ENCODE measurements at places on chromosomes 2 and 18.

- ATAC-seq: no peak
Measured at GRCh38 chr18:37499044-37499443, 66.6 kb downstream of the CELF4 start.

DNA sequence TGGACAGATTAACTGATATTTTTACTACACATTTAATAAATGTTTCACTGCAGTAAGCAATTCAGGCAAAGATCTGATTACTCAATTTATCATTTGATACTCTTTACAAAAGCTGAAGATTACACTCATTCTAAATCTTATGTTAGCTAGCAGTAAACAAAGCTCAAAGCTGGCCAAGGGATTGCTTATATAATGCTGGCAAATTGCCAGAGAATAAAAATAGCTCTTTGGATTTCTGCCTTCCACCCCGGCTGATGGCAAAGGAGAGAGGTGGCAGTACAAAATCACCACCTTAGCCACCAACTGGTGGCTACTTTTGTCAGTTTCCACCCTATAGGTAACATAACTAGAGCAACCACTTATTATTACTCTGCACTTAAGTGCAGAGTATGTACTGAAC lies 320.5 kb downstream of the FSIP2 start:
- no peak for ATAC-seq

GRCh38 chr2:9740382-9741073 lies 102.7 kb upstream of the TAF1B start:
- ATAC-seq: no peak

- no peak for ATAC-seq
Measured at GRCh38 chr2:218089259-218089658, 20.2 kb downstream of the RUFY4 start.

DNA sequence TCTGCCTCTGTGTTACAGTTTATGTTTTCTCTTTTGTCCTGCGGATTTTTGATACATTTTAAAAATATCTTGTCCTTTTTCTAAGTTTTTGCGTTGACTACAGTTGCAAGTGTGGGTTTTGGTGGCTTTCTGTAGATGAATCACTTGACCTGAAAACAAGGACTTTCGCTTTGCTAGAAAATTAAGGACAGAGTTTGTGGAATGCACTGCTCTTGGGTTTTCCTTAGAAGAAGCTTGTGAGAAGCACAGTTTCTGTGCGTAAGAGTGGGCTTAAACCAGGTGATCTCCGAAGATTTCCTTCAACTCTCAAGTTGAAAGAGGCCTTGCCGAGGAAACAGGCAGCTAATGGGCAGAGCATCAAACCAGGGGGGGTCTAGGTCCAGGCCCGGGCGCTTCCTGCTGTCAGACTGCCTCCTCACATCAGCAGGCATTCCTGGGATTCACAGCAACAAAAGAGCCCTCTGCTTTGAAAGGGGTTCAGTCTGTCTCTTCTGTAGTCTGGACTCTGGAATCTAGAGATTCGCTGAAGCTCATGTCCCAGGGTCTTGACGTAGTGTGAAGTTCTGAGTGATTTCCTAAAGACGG lies 17.3 kb downstream of the NCK2 start:
- no peak for ATAC-seq

DNA sequence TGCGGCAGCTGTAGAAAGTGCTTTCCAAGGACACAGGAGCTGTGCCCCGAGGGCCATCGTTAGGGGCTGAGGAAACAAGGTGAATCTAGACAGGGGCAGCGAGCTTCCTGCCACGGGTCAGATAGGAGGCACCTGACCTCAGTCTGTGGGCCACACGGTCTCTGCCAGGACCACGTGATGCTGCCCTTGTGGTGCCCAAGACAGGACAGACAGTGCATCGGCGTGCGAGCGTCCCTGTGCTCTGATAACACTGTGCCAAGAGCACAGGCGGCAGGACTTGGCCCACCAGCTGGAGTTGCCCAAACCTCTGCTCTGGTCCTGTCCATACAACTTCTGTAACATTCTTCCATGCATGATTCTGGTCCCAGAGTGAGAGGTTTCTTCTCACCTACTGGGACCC lies 225.4 kb downstream of the TWIST2 start:
- ATAC-seq: no peak

DNA sequence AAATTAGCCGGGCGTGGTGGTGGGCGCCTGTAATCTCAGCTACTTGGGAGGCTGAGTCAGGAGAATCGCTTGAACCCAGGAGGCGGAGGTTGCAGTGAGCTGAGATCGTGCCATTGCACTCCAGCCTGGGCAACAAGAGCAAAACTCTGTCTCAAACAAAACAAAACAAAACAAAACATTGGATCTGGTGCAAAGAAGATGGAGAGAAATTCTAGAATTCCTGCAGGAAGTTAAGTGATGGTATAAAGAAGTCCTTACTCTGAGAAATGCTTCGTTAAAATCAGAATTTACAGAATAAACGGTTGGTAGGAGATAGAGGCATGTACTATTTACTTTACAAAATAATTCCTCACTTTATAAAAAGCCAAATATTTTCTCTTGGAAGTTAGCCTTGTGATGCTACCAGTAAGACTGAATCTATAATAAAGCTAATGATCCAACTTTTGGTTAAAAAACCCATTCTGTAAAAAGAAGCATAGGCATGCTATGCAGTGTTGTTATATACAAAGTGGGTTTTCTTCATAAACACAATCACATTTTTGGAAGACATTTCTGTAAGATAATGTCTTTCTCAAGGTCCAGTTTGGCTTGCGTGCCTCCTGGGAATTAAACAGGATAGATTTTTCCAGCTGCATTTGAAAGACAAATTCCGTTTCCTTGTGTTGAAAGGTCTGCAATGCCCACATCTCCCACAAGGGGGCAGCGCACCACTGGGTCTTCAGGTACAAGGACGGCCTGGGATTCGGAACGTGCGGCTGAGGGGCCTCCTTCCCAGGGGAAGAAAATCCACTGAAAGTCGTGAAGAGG lies 35.6 kb upstream of the PNO1 start:
- ATAC-seq: peak; percentile 57

DNA sequence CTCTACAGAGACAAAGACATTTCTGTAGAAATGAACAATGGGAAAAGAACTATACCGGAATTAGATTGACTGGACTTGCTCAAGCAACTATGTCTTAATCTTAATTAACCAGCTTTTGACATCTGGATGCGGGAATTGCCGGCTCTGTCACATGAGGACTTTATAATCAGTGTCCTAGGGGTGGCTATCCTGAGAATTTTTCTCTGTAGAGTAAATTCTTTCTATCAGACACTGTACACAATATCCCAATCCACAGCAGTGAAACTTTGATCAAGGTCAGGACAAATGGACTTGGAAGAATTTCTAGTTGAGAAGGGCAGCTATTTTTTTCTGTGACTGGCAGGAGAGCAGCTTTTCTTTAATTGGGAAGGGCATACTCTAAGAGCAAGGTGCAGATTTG lies 322.1 kb downstream of the HRH4 start:
- no peak for ATAC-seq

- no peak for ATAC-seq
Measured at GRCh38 chr2:160907738-160908137, 252.5 kb upstream of the TANK start.

DNA sequence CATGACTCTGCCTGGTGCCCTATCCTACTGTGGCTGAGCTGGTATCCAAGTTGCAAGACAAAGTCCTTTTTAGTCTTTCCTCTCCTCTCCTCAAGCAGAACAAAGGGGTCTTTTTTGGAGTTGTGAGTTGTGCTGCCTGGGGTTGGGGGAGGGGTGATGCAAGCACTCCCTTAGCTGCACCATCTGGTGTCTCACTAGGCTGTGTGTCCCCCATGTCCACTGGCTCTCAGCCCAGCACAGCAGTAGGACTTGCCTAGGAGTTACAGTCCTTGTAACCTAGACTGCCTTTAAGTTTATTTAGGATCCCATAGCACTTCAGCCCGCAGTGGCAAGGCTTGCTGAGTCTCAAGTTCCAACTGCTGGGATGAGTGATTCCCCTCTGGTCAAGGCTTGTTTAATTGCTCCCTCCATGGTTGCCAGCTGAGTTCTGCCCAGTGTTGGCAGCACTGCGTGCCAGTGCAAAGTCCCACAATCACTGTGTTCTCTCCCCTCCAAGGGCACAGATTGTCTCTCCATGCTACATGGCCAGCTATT lies 13.2 kb upstream of the ILKAP start:
- ATAC-seq: no peak

DNA sequence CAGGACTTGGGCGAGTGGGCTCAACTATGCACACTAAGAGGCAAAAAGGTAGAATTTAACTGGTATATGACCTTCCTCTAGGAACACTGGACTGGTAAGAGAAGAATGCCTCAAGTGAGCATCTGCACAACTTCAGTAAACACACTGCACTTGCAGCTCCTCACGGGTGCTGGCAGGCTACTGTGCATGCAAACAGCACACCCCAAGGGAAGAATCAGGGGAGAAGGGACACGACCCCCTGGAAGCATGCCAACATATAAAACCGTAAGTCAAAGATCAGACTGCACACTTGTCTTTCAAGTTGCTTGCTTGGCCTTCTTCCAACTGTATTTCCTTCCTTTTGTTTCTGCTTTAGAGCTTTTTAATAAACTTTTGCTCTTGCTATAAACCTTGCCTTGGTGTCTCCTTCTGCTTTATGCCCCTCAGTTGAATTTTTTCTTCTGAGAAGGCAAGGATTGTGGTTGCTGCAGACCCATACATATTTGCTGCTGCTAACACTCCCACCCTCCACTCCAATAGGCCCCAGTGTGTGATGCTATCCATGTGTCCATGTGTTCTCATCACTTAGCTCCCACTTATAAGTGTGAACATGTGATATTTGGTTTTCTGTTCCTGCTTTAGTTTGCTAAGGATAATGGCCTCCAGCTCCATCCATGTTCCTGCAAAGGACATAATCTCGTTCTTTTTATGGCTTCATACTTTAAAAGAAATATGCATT lies 263.7 kb upstream of the SPOPL start:
- ATAC-seq: no peak

DNA sequence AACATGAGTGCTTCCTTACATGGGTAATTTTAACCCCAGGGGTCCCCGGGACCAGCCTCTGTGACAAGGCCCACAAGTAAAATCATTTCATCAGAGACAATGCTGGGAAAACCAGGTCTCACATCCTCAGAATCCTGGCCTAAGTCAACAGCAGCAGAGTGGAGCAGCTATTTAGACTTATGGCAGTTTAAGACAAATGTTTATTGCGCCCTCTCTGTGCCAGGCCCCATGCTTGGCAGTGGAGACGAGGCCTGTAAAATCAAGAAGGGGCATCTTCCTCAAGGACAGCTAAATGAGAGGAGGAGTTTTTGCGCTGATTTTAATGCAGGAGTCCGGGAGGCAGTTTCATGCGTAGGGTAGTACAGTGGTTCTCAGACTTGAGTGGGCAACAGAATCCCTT lies 56.0 kb upstream of the ACAA2 start:
- ATAC-seq: no peak

DNA sequence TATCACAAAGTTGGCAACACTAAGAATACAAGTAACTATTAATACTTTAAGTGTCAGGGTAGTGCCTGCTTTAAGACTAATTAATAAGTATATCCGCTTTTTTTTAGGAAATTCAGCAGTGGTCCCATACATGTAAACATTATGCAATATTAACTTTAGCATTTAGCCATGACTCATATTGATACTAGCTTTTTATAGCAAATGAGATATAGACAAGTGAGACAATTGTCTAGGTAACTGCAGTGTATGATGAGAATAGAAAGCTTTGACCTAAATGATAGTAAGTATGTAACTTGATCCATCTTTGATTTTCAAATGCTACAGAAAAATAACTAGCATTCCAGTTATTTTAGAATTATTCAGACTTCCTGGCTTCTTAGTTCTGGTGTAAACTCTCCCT lies 27.4 kb upstream of the VRK2 start:
- no peak for ATAC-seq

- no peak for ATAC-seq
Measured at GRCh38 chr2:75079575-75079974, 119.7 kb downstream of the TACR1 start.

DNA sequence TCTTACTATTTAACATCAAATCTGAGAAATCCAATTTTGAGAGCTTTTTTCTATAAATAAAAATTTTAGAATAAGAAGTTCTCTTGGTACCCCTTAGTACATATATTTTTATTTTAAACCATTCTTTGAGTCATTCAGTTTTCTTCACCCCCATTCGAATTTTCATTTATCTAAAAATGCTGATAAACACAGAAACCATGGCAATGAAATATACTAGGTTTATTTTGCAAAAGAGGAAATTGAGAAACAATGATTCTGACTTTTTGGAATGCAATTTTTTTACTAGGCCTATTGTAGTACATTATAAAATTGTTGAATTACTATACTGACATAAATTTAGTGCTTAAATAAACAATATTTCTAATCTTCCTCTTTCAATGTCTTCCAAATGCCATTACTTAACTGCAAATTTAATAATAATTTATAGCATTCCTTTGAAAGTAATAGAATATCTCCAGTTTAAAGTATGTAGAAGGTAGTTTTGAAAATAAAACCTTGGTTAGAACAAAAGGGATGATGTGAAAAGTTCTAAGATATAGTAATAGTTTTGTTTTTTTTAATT lies 46.3 kb downstream of the TANK start:
- no peak for ATAC-seq

DNA sequence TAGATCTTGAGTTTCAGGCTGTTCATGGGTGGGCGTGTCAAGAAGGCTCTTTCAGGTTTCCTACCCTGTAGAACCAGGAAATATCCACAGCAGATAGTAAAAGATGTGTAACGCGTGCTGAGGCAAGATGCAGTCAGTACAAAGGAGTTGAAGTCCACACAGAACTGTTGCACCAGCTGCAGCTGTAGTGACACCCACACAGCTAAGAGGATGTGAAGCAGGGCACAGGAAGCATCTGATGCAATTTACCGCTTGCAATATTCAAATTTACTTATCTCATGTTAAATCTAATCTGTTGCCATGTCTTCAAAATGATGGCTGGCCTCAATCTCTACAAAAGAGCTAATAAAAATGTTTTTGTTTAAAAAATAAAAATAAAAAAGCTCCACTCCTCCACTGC lies 132.8 kb downstream of the ARHGAP15 start:
- no peak for ATAC-seq

DNA sequence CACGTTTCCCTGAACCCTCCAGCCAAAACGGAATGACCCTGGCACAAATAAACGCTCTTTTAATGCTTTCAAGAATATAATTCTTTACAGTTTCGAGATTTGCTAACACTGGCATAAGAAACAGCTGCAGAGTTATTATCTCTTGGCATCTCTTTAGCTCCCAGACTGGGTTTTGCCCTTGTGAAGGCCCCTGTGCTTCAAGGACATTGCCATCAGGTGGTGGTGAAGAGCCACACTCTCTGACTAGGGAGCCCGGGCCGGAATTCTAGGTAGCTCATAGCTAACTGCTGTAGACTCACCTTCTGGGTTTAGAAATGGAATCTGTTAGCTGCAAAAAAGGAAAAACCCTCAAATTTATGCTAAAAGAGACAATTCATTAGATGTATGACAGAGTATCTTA lies 13.3 kb upstream of the GALNT14 start:
- no peak for ATAC-seq

- no peak for ATAC-seq
Measured at GRCh38 chr18:63907664-63908063, at the start of gene SERPINB10. SERPINB10 (plus strand) TSS chr18:63907958; CDS start chr18:63915511, 7,553 bp downstream.

- ATAC-seq: no peak
Measured at GRCh38 chr2:61091485-61091884, 25.8 kb downstream of the SANBR start.

DNA sequence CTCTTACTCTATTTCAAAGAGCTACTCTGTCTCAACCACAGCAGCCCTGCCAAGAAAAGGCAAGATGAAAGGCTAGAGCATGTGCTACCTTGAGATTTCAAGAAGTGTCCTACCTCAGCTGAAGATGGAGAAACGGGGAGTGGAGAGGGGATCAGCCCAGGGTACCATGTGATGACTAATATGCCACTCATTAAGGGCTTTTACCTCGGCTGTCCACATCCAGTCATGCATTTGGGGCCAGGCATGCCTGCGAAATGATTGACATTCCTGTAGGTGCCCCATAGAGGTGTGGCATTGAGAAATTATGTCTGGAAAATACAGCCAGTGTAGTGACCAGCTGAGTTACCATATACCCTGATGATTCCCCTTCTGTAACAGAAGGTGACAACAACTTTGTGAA lies 96.1 kb downstream of the NRP2 start:
- no peak for ATAC-seq
